ENCODE measurements at places on chromosomes 16 and 17.

DNA sequence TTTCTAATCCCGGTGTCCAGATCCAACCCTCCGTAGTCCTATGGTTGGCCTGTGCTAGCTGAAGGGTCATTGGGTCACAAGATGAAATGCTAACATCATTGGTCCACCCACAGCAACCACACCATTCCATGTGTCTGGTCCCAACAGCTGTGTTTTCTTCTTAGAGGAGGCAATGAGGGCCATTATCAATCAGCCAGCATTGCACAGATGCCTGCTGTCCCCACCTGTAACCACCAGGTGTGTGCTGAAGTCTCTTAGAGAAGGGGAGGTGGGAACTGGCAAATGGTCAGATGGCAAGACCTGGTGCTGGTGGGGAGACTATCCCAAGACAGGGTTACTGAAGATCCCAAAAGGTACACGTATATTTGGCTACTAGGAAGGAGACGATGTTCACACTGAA is 37.4 kb downstream of the HIC1 start:
- no peak for DNase-seq

DNA sequence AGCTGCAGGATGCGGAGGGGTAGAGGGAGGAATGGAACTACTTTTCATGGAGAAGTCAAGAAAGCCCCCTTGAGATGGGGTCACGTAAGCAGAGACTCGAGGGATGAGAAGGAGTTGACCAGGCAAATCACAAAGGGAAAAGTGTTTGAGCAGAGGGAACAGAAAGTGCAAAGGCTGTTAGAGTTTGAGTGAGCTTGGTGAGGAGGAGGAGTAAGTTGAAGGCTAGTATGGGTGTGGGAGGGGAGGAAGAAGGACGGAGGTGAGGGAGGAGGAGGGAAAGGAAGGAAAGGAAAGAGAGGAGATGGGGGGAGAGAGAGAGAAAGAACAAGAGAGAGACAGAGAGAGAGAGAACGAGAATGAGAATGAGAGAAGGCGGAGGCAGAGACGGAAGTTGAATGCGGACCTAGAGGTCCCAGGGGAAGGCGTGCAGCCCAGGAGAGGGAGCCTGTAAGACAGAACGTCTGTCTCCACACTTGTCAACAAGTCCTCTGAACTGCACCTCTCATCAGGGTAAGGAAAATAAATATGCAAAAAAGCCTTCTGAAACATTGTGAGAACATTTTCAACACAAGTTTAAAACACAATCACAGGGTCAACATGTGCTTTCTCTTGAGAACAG is 279.8 kb upstream of the EEF2KMT start:
- no peak for DNase-seq

- DNase-seq: no peak
Measured at GRCh38 chr16:18039931-18040330, 296.6 kb downstream of the NPIPA8 start.

DNA sequence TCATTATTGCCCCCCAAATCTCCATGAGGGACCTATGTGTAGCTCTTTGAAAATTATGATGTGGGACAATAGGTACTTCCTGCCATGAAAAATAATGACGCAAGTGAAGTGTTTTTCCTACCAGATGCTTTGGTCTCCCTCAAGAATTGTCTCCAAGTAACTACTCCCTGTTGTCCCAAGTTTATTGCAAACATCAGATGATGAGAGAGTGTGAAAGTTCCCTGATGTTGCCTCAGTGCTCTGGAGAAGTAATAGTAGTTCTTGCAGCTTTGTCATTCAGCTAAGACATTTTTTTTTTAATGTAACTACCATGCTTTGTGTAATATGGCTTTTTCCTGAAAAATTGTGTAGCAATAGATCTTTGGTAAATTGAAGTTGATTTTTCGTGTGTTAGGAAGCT is 20.1 kb downstream of the LPCAT2 start:
- no peak for DNase-seq

- no peak for DNase-seq
Measured at GRCh38 chr16:56964243-56965148, 2.7 kb downstream of the CETP start.

- no peak for DNase-seq
Measured at GRCh38 chr17:43457362-43457692, 26.4 kb upstream of the DHX8 start.

GRCh38 chr17:82901856-82902255 is 62.0 kb upstream of the ZNF750 start:
- DNase-seq: no peak
